ENCODE measurements at places on chromosomes 11 and 22.

DNA sequence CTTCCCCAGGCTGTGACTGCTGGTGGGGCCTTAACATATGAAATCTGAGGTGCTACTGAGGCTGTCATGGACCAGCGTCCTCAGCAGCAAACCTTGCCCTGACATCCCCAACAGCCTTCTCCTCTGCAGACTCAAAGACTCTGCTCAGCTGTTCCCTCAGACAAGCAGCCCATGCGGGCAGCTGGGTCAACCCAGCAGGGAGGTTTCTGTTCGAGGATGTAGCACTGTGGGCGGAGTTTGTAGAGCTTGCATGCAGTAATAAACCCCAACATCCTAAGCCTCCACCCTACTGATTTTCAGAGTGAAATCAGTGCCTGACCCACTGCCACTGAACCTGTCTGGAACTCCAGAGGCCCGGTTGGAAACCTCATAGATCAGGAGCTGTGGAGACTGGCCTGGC, 88.8 kb upstream of the XKR3 start:
- no peak for DNase-seq

DNA sequence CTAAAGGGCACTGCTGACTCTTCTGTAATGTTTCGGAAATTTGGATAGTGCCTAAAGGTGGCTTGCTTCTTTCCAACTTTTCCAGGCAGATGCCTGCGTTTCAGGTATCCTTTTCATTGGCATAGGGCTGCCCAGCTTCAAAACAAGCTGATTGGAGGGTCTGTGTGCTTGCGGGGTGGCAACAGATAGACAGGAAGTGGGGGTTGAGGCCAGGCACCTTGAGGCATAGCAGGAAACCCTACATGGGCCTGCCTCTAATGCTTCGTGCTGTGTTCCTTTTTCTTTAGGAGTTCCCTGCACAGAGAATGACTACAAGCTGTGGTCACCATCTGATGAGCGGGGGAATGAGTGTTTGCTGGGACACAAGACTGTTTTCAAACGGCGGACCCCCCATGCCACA, 92.2 kb upstream of the SORL1-AS1 start:
- no peak for DNase-seq

DNA sequence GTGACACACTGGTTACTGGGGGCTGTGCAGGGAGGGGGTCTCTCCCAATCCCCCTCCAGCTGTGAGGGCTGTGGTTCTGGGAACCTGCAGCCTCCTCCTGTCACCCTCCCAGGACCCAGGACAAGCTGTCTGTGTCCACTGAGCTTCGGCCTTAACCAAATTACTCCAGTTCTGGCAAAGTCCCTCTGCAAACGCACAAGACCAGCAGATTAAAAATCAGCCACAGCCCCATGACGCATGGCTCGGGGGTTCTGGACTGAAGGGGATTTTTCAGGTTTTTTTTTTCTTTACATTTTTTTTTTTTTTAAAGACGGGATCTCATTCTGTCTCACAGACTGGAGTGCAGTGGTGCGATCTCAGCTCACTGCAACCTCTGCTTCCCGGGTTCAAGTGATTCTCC, 32.2 kb upstream of the A4GALT start:
- no peak for DNase-seq

GRCh38 chr22:46097268-46097900, 52.9 kb upstream of the PPARA start:
- DNase-seq = no peak

DNA sequence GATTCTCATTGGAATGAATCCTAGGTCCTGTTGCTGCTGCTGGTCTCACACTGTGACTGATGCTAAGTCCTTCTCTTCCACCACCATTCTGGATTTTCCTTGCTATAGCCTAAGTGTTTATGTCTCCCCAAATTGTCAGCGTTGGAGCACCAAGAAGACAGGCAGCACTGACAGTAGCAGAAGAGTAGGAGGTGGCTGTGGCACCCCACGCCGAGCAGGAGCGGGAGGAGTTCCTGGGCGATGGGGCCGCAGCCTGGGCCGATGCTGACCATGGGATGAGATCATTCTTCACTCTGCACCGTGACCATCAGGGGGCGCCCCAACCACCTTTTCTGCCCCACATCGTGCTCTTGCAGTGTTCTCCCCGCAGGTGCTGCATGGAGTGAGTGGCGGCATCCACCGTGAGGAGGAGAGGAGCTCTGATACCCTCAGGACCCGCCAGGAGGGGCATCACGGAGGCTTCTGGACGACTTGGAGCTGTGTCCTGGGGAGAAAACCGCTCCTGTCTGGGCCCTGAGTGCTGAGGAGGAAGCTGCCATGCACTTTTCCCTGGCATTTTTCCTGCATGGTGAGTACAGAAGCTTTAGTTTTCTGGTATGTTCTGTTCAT, 57.0 kb downstream of the LRRC74B start:
- DNase-seq = peak; percentile 32

DNA sequence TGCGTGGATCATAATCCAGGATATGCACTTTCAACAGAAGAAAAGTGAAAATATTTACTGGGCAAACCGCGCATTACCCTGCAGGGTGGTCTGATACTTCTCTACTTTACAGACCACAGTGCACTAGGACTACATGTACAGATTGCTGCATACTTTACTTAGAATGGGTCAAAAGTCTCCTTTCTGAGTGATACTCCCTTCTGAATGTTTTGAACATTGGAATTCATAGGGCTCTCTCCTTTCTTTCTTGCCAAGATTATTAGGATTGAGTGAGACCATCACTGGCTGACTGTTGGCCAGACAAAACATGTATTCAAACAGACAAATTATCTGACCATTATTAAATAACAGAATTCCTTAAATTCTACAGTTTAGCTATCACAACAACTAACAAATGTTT, 6.6 kb upstream of the FIBIN start:
- DNase-seq = no peak

DNA sequence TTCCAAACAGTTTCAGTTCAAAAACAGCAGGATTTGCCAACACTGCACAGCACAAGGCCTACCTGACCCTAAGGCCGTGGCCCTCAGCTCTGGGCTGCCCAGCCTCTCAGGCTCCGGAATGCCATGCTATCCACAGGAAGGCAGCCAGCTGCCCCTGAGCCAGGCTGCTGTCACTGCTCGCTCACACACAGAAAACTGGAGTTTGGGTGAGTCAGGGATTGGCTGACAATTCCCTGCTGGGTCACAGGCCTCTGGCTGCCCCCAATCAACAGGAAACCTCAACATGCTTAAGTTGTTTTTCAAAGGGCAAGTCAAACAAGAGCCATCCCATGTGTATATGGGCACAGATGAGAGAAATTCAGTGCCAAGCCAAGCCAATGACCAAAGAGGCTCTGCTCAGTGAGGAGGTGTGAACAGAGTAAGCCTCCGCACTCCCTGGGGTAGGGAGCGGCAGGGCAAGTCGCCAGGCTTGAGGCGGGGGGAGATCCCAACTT, 50.2 kb downstream of the RPL27A start:
- no peak for DNase-seq
